ENCODE measurements at places on chromosomes 1 and 21.

DNA sequence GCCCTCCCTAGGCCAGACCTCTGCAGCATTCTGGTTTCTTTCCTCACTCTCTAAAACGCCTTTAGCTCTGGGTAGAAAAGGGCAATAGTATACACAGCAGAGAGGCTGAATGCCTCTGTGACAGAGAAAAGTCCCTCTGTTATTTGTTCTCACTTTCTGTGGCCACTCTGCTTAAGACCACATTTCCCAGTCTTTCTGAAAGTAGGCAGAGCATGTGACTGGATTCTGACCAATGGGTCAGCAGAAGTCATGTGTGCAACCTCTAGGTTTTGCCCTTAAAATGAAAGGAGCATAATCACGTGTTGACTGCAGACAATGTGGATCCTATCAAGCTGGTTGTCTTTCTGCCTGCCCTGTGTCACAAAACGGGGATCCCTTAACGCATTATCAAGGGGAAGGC is 79.7 kb upstream of the MARK1 start:
- no peak for DNase-seq

DNA sequence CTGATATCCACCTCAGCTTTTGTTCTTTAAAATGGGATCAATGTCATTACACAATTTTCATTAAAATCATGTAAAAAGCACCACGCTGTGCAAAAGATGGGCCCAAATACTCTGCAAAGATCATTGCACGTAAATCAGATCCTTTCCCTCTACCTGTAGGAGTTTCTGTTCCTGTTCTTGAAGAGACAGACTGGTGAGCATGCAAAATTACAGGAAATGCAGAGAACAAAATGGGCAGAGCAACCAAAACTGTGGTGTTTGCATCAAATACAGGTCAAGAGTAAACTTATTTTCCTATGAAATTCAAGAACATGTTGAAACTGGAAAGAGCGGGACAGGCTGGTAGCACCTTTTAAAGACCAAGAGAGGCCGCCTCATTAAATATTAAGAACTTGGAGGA is 294.9 kb upstream of the ADGRL2 start:
- no peak for DNase-seq

DNA sequence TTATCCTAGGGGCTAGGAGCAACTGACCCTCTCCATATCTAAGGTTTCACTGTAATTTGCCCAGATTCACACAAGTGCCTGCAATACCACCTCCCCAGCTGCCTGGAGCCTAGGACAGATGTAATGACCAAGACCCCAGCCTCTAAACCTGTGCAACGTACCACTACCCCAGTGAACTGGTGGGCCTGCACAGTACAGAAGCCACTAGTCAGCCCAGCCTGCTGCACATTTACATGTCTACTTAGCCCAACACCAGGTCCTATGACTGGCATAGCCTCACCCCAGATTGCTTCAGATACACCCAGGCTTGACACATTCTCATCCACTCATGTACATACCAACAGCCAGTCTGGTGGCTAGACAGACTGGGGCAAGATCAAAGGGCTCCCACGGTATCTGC is 1336.6 kb downstream of the BRINP3 start:
- DNase-seq = no peak

DNA sequence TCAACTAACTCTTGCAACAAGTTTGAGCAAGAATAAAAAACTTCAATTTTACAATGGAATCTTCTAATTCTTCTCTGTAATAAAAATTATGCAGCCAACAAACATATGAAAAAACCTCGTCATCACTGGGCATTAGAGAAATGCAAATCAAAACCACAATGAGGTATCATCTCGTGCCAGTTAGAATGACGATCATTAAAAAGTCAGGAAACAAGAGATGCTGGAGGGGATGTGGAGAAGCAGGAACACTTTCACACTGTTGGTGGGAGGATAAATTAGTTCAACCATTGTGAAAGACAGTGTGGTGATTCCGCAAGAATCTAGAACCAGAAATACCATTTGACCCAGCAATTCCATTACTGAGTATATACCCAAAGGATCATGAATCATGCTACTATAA is 327.5 kb upstream of the LYPLAL1 start:
- DNase-seq = no peak

DNA sequence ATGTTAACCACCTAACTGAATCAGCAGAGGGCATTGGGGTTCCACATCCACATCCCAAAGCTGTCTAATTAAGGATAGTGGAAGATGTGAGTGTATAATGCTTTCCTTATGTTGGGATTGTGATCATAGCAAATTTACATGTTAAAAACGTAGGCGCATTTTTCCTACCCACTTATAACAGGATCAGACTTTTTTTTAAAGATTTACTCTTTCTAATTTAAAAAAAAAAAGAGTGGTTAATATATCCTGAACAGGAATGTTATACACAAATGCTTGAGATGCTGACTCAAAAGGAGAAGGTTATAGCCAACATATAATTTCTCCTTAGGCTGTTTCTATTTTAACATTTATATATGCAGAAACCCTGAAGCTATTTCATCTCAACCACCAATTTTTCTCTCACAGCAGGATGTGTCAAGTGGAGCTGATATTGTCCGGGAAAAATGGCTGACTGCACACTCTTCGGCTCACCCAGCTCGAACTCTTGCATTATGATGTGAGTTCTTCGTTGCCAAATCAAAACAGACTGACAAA is 40.3 kb downstream of the RGS5 start:
- no peak for DNase-seq

GRCh38 chr1:24319312-24319863 is at the start of gene GRHL3:
Gene GRHL3, plus strand, starts transcription at chr1:24319357. Its CDS starts 195 bp downstream, at chr1:24319552.
- DNase-seq = no peak

DNA sequence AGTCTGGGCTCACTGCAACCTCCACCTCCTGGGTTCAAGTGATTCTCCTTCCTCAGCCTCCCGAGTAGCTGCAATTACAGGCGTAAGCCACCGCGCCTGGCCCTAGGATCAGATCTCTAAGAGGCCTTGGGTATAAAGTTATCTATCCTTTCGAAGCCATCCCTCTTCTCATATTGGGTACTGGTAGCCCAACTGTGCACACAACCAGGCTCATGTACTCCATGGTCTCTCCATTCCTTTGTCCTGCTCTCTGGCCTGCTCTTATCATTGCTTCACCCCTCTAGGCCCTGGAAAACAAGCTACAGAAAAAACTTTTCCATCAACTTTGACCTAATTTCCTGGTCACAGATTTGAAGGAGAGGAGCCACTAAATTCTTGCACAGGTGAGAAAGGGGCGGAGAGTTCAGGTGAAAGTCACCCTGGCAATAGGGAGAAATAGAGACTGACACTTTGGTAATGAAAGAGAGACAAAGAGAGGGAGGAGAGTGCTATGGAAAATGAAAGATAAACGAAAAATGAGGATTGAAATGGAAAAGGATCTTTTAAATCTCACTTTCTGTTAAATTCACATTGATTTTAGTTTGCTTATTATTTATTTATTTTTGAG is 6.0 kb downstream of the TXNIP start:
- no peak for DNase-seq

- DNase-seq = no peak
These were observed 16.5 kb upstream of the HSD17B7 start for GRCh38 chr1:162774007-162774406.

DNA sequence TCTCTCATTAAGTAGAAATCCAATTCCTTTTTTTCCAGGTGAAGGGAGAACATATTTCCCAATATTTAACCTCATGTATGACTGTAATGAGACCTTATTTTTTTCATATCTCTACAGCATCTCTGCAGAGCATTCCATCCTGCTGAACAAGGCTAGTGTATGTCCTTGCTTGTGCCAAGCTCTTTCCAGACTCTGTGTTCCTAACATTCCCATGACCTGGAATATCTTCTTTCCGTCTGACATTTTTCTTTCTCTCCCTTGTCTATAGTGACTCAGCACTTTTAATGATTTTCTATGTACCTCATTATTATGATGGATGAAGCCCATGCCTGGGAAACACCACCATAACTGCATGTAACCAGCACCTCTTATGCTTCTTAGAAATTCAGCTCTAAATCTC is 278.3 kb upstream of the NRIP1 start:
- no peak for DNase-seq

DNA sequence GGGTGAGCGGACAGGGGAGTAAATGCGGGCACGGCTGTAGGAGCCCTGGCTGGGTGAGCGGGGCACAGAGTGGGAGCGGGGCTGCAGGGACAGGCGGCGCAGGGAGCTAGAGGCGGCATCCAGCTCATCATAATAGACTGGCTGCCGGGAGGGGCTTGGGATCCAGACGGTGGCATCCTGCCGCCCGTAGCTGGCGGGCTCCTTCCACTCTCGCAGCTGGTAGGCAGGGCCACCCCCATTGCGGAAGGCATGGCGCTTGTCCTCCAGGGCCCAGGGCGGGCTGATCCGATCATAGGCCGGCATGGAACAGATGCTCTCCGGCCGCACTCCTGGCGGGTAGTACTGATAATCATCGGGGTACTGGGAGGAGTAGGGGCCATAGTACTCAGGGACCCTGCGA is 43.7 kb upstream of the GOLT1A start:
- no peak for DNase-seq

DNA sequence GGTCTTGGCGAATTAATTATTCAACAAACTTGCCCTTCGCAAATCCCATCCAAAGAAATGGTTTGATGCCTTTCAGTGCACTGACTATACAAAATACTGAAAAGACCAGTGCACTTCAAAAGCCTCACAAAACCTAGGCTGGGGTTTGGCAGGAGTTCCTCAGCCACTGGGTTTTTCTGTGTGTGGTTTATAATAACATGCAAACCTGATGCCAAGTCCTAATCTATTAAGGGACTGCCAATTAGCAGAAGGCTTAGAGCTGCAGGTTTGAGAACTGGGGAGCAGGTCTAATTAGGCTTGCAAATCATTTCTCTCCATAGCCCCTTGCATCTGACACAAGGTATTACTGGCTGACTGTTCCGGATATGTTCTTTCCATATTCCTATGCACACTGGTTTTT is 27.7 kb downstream of the PLPP3 start:
- DNase-seq = no peak
